ENCODE measurements at places on chromosomes 11 and 22.

DNA sequence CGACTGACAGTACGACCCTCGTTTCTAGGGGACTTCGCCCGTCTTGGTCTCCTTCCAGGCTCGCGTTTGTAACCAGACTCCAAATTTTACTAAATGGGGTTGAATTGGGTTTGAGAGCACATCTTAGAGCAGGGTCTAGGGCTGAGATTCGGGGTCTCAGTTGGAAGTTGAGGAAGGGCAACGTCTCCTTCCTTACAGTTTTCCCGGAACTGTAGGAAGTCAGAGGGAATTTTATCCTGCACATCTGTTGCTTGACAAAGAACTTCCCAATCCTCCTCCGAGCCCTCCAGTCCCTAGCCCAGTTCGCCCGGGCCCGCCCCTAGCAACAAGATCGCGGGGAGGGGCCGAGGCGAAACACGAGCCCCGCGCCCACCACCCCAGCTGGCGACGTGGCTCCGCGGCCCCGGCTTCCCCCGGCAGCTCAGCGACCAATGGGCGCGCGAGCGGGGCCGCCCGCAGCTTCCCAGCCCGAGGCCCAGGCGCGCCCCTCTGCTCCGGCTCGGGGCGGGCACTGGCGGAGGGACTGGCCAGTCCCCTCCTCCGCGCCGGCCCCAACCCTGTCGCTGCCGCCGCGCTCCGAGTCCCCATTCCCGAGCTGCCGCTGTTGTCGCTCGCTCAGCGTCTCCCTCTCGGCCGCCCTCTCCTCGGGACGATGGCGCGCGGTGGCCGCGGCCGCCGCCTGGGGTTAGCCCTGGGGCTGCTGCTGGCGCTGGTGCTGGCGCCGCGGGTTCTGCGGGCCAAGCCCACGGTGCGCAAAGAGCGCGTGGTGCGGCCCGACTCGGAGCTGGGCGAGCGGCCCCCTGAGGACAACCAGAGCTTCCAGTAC is at the start of gene RCN1:
Gene RCN1 (plus strand): TSS at position 530 of the 826 bp plus-strand sequence. CDS start 123 bp downstream, at position 653.
- H3K4me1 ChIP-seq, result peaks cover 10% of the 10 kb centered on the region
- DNase-seq, result peak; percentile 95
- no peaks in the 10 kb centered on the region for H3K36me3 ChIP-seq
- H3K27me3 ChIP-seq, result no peaks in the 10 kb centered on the region
- H3K4me3 ChIP-seq, result peak within 1 kb of the TSS; percentile 59

DNA sequence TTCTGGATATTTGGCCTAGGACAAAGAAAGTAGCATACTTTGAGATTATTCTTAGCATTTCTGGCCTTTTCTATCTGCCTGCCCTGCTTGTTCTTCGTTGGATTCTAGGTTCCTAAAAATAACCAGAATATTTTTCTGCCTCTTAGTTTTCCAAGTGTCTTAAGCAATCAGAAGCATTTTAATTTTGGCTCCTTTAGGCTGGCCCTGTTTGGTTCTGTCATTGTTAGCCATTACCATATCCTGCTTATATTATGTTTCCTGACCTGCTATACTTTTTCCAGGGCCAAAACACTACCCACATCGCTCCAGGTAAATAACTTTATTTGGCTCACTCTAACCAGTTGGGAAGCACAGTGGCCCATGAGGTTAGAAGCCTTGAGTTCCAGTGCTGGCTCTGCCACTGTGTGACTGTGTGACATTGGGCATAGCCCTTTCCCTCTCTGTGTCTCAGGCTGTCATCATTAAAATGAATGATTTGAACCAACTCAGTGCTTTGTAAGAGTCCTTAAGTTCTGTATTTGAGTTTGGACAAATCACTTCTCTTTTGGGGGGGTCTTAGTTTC is 91.1 kb downstream of the STIM1 start:
- DNase-seq, result no peak
- H3K27me3 ChIP-seq, result no peaks in the 10 kb centered on the region
- H3K36me3 ChIP-seq, result no peaks in the 10 kb centered on the region
- no peak overlapping the region for H3K27ac ChIP-seq

- no peak overlapping the region for H3K27ac ChIP-seq
- no peak overlapping the region for H3K4me3 ChIP-seq
- H3K36me3 ChIP-seq, result no peaks in the 10 kb centered on the region
- no peak for DNase-seq
- no peaks in the 10 kb centered on the region for H3K4me1 ChIP-seq
- no peaks in the 10 kb centered on the region for H3K27me3 ChIP-seq
These were observed 2.8 kb upstream of the APOC3 start for GRCh38 chr11:116826751-116827431.

DNA sequence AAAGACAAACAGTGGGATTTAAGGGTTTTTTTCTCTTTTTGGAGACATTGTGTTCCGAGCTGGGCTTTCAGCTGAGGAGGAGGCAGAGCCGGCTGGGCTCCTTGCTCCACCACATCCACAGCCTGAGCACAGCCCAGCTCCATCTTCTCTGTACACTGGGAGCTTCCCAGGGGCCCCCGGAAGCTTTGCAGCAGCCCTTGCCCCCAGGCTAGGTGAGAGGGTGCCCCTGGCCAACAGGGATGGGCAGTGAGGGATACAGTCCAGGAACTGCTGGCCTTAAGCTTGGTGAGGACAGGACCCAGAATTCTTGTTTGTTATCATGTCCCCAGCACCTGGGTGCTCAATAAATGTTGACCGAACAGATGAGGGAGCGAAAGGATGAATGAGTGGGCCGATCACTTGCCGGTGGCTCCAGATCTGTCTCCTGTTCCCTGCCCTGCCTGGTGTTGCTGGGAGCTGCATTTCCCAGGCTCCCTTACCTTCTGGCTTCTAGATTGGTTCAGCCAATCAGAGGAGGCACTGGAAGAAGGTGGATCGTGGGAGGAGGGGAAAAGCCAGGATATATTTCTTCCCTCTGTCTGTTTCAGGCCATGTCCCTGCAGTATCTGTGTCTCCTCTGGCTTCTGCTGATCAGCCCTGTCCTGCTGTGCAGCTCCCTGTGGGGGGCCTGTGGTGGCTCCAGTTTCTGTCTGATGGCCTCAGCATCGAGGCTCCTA is 26.5 kb upstream of the NECTIN1 start:
- H3K36me3 ChIP-seq, result no peaks in the 10 kb centered on the region
- no peak overlapping the region for H3K4me3 ChIP-seq
- no peaks in the 10 kb centered on the region for H3K27me3 ChIP-seq
- no peak overlapping the region for H3K27ac ChIP-seq
- peak; percentile 64 for DNase-seq
- H3K4me1 ChIP-seq, result peaks cover 2% of the 10 kb centered on the region

DNA sequence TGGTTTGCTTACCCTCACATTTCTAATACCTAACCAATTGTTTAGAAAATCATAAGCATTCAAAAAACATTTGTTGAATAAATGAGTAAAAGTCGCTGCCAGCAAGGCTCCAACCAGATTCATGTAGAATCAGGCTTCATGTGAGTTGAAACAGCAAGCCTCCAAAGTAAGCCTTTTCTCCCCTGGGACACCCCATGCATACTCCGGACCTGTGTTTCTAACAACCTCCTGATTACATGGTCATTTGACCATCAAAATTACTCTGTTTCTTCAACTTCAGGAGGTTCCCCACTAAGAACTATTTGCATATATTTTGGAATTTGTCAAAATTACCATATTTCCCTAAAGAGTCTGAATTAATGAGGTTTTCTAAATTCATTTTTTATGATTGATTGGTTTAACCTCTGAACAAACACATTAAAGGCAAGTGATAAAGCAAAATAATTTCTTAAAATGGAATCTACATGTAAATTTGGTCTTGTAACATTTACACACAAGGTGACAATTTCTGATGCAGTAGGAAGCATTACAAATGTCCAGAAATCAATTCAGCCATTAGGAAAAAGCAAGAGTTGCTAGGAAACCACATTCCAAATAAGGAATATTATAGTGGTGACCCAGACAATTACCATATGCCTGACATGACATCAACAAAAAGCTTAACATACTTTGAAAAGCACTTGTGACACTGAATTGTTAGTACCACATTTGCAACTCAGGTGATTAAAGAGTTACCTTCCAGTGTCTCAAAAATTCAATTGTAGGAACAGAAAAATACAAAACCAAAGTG is 252.6 kb downstream of the GUCY1A2 start:
- no peak overlapping the region for H3K4me3 ChIP-seq
- H3K4me1 ChIP-seq, result no peaks in the 10 kb centered on the region
- H3K27me3 ChIP-seq, result no peaks in the 10 kb centered on the region
- H3K27ac ChIP-seq, result no peak overlapping the region
- DNase-seq, result peak; percentile 53

- H3K27me3 ChIP-seq, result no peaks in the 10 kb centered on the region
- no peak overlapping the region for H3K27ac ChIP-seq
- peaks cover 6% of the 10 kb centered on the region for H3K4me1 ChIP-seq
- DNase-seq, result no peak
- H3K36me3 ChIP-seq, result no peaks in the 10 kb centered on the region
These were observed 17.0 kb downstream of the APLP2 start for GRCh38 chr11:130086669-130087068.

DNA sequence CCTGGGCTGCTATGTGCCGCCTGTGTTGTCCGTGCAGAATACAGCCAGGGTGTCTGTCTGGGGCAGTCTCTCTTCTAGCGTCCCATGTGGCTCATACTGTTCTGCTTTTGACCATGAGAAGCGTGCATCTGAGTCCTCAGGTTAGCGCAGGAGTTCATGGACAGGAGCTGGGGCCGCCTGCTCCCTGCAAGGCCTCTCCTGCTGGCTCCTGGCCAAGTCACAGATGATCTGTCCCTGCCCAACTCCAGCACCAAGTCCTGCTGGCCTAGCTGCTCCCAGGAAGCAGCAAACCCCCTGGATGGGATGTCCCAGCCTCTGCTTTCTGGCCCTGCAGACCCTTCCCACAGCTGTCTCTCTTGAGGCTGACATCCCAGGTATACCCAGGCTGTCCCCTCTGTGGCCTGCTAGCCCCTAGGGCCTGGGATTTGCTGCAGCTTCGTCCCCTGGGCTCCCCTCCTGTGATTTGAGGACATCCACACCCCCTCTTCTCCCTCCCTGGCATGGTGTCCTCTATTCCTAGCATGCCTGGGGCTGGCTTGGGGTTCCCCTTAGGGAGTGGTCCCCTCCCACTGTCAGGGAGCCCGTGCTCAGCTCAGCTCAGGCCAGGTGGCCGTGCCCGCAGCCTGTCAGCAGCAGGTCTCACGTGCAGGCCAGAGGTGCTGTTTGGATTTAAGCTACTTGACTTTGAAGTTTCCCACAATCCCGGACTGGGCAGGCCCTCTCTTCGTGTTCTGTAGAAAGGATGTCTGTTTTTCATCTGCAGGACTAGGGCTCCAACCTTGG is 17.8 kb downstream of the PRR5 start:
- no peaks in the 10 kb centered on the region for H3K4me1 ChIP-seq
- no peak overlapping the region for H3K27ac ChIP-seq
- no peaks in the 10 kb centered on the region for H3K36me3 ChIP-seq
- DNase-seq, result no peak
- no peak overlapping the region for H3K4me3 ChIP-seq

- no peak overlapping the region for H3K27ac ChIP-seq
- H3K4me1 ChIP-seq, result no peaks in the 10 kb centered on the region
- no peak for DNase-seq
- H3K4me3 ChIP-seq, result no peak overlapping the region
- H3K36me3 ChIP-seq, result no peaks in the 10 kb centered on the region
These were observed 1480.4 kb downstream of the BRD1 start for GRCh38 chr22:48347311-48347710.

DNA sequence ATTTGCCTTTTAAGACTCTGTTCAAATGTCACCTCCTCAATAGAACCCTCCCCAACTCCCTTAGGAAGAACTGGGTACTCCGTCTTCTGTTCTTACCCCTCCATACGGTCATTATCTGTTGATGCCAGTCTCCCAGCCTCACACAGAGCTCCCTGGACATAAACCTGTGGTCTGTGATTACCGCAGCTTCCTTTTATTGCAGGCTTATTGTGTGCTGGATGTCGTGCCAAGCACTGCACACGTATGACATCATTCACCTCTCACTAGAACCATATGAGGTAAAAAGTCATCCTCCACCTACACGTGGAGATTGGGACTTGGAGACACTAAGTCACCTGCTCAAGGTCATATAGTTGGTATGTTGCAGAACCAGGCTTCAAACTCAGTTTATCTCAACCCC is 15.3 kb downstream of the PTPN5 start:
- H3K4me3 ChIP-seq, result no peak overlapping the region
- H3K27ac ChIP-seq, result no peak overlapping the region
- DNase-seq, result no peak
- no peaks in the 10 kb centered on the region for H3K36me3 ChIP-seq

GRCh38 chr22:39946503-39947219 is 13.5 kb upstream of the TMA7B start:
- H3K4me3 ChIP-seq, result no peak overlapping the region
- DNase-seq, result peak; percentile 84
- H3K27me3 ChIP-seq, result no peaks in the 10 kb centered on the region
- H3K27ac ChIP-seq, result peak overlapping the region; percentile 17
- no peaks in the 10 kb centered on the region for H3K36me3 ChIP-seq

DNA sequence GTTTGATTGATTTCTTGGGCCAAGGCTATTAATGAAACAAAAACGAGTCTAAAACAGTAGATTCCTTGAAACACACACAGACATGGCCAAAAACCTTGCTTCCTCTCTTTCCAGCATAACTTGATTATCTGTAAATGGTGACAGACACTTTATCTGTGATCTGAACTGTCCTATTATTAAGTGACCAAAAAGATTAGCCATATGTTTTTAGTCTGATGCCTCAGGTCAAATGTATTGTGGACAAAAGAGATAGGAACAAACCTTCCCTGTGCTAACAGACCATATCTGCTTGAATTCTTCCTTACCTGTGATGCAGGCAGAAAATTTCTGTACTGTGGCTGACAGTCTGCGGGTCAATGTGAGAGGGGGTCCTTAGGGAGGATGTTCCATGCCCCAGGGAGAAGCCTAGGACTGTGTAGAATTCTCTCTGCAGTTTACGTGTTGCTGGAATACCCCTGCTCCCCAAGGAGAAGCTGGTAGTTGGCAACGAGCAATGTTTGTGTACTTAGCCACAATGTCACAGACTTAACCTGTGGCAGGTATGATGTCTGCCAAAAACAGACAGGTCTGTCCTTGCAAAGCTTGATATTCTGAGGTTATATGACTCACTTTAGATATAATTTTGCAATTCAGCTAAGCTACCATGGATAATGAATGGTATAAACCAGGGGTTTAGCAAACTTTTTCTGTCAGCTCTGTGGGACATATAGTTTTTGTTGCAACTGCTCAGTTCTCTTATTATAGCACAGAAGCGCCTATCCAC is 31.2 kb downstream of the C11orf71 start:
- H3K27ac ChIP-seq, result no peak overlapping the region
- no peak overlapping the region for H3K4me3 ChIP-seq
- H3K27me3 ChIP-seq, result no peaks in the 10 kb centered on the region
- peaks cover 3% of the 10 kb centered on the region for H3K4me1 ChIP-seq
- no peaks in the 10 kb centered on the region for H3K36me3 ChIP-seq

GRCh38 chr11:25119416-25119815 is 622.6 kb downstream of the LUZP2 start:
- no peaks in the 10 kb centered on the region for H3K27me3 ChIP-seq
- H3K4me1 ChIP-seq, result no peaks in the 10 kb centered on the region
- DNase-seq, result no peak
- no peaks in the 10 kb centered on the region for H3K36me3 ChIP-seq
- H3K27ac ChIP-seq, result no peak overlapping the region
- no peak overlapping the region for H3K4me3 ChIP-seq

All from mesendoderm (in vitro differentiated cells).